ENCODE measurements at places on chromosomes 5 and 9.

DNA sequence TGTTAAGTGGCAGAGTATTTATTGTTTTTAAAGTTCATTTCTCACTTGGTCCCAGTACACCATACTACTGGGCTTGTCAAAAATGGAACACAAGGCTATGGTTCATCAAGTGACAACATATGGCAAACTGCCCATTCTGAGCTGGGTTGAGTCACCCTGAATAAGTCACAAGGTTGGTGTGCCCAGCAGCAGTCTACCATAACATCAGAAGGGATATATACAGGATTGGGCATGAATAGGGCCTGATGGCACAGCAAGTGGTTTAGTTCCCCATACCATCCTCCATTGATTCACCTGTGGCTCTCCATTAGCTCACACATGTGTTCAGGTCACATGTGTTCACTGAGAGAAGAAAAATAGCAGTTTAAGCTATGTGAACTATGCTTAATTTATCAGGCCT lies 249.8 kb upstream of the PRDM9 start:
- DNase-seq = no peak

GRCh38 chr5:71666321-71666720 lies 52.8 kb upstream of the CARTPT start:
- DNase-seq = no peak

DNA sequence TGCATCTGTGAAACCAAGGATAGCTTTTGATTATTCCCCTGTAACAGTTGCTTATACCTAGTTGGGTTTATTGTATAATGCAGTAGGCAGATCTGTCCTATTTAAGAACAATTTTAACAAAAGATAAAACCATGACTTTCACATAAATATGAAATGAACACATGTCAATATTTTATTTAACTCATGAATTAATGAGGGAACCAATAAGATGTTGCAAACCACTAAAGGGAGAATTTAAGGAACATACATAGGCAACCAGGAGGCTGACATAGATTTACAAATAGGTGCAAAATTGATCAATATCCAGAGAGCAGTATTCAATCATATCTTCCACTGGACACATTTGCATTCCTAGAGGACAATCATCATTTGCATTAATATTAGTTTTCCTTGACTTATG lies 280.0 kb upstream of the BRINP1 start:
- no peak for DNase-seq

- DNase-seq = no peak
Observed at GRCh38 chr9:69188975-69189374, 14.9 kb downstream of the TJP2 start.

GRCh38 chr5:125452991-125453390 lies 706.6 kb upstream of the ZNF608 start:
- DNase-seq = no peak

GRCh38 chr5:122844136-122844909 lies 1.1 kb upstream of the SNX24 start:
- no peak for DNase-seq

DNA sequence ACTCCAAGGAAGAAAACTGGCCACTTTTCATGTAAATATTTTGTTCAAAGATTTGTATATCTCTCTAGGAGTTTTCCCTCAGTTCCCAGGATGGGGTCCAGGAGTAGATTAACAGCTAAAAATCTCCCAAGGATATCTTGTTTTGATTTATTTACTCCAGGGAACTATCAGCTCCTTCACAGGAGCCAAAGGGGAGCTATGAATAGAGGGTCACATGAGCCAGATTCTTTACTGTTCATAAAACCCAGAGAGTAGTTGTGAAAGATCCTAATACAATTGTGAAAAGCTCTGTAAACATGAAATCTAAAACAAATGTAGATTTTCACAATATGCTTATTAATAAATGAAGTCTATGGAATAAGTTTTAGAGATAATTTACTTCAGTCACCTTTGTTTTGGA lies 16.9 kb downstream of the DIMT1 start:
- no peak for DNase-seq

DNA sequence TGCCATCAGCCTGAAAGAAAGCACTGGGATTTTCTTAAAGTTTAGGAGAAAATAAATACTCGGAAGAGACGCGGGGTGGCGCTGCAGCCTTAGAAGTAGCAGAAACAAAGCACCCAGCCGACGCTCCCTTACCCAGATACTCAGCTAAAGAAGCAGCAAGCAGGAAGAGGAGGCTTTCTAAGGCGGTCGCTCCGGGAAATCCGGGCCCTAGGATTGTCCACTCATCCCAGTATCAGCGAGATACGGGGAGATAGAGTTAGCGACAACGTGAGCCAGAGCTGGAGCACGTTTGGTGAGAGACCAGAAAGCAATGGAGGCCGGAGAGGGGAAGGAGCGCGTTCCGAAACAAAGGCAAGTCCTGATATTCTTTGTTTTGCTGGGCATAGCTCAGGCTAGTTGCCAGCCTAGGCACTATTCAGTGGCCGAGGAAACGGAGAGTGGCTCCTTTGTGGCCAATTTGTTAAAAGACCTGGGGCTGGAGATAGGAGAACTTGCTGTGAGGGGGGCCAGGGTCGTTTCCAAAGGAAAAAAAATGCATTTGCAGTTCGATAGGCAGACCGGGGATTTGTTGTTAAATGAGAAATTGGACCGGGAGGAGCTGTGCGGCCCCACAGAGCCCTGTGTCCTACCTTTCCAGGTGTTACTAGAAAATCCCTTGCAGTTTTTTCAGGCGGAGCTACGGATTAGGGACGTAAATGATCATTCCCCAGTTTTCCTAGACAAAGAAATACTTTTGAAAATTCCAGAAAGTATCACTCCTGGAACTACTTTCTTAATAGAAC lies at the start of gene PCDHB2:
TSS of gene PCDHB2 (plus strand) at position 135 of the 782 bp plus-strand sequence. CDS start at position 311, 176 bp downstream.
- DNase-seq = no peak

GRCh38 chr5:10753178-10753577 lies 7.9 kb downstream of the DAP start:
- no peak for DNase-seq

GRCh38 chr5:74341221-74341620 lies 299.3 kb downstream of the ENC1 start:
- DNase-seq = no peak

DNA sequence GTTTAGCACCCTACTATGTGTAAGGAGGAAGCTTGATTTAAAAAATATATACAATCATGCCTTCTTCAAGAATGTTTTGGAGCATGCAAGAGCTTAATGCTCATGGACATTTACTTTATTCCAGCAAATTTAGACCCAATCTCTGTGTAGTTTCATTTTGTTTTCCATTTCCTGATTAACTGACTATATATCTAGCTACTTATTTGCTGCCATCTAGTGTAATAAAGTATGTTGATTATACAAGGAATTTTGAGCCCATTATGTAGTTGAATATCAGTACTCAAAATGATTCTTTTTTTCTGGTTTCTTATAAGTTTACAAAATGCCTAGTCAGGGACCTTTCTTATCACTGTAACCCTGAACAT lies 100.0 kb upstream of the CCDC152 start:
- DNase-seq = no peak

DNA sequence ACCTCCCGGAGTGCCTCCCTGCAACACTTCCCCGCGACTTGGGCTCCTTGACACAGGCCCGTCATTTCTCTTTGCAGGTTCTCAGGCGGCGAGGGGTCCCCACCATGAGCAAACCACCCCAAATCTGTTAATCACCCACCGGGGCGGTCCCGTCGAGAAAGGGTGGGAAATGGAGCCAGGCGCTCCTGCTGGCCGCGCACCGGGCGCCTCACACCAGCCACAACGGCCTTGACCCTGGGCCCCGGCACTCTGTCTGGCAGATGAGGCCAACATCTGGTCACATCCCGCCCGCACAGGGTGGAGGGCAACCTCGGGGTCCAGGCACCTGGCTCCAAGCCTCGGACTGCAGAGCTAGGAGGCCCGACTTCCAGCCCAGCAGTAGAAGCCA lies 776 bp upstream of the TERT start:
- no peak for DNase-seq

DNA sequence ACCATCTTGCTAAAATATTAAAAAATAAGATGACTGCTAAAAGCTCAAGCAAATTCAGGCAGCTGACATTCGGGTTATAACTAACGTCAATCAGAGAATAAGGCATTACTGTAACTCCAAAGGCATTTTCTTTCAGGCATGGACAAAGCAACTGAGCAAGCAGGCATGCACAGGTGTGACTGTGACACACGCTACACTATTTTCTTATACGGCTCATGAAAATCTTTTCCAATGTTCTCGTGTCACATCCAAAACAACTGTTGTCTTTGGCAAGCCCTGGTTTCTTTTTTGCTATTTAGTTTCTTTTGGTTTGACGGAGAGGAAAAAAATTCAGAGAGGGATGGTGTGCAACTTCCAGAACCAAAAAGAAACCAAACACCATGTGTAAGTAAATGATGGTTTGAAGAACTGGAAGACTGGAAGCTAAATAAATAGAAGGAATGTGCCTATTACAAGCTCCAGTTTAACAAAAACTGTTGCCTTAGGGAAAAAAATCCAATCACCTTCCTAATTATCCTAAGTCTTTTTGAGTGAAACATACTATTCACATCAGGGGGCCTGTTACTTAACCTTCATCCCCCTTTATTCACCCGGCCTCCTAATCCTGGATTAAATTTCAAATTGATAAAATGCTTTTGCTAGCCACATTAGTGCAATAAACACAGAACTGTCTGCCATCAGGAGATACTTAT lies 277.6 kb downstream of the PSAT1 start:
- DNase-seq = no peak

DNA sequence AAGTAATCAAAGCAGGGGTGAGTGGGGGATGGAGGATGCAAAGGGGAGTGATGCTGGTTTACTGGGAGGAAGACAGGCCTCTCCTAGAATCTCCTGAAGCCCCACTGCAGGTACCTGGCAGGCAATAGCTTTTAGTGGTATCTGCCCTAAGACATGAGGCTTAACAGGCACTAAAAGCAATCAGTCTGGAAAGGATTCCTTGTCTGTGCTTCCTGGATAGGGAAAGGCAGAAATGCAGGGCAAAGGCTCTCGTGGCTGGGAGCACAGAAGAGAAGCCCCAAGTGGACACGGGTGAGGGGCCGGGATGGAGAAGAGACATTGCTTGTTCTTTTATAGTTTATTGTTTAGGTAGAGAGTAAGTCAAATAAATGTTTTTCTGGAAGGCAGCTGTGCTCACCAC lies 40.1 kb downstream of the CCNJL start:
- no peak for DNase-seq

- DNase-seq = peak; percentile 32
Observed at GRCh38 chr5:87268126-87268969, 665 bp downstream of the RASA1 start.

- no peak for DNase-seq
Observed at GRCh38 chr5:61578858-61579503, 246.9 kb downstream of the ZSWIM6 start.

- DNase-seq = no peak
Observed at GRCh38 chr9:16245756-16246440, 624.6 kb downstream of the BNC2 start.

DNA sequence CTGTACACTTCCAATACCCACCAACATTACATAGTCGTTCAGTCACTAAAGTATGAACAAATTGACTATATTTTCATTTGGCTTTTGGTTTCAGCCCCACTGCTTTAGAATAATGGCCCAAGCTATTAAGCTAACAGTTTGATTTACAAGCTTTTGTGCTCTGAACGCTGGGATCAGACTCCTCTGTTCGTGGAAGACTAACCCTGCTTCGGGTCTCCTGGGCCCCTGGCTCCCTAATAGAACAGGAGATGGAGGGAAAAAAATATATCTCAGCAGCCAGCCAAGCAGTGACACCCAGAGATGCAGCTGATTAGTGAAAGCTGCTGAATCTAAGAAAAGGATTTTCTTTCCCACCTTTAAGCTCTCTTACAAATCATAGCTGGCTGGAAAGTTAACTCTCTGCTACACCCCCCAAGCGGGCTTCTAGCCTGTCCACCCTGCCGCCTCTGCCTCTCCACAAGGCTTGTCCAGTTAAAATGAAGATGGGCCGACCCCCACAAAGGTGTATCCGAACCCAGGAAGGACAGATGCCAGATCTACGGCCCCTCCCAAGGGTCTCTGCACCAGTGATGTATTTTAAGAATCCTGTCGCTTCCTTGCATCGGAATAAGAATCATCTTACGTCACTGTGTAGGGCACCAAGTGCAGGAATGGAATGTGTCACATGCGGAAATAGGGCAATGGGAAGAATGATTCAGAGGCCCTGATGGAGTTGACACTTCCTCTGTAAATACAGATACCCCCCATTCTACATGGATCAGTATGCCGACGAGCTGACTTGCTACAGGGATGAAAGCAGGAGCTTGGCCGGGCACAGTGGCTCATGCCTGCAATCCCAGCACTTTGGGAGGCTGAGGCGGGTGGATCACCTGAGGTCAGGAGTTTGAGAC lies 33.4 kb upstream of the BARHL1 start:
- DNase-seq = no peak

DNA sequence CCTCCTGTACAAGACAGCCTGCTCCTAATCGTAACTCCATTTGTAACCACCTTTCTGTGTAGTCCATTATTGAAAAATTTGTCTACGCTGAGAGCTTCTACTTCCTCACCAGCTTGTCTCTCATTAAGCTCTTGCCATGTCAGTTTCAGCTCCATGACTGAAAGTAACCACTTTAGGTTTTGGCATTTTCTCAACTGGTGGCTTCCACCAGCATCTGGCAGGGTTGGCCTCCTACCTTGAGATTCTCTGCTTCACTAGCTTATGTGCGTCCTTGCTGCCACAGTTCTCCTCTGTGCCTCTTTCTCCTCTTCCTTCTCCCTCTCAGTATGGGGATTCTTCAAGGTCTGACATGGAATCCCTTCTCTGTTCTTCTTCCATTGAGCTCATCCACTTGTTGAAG lies 31.8 kb downstream of the F2RL2 start:
- DNase-seq = no peak

GRCh38 chr5:82375488-82376244 lies 97.5 kb upstream of the RPS23 start:
- no peak for DNase-seq

DNA sequence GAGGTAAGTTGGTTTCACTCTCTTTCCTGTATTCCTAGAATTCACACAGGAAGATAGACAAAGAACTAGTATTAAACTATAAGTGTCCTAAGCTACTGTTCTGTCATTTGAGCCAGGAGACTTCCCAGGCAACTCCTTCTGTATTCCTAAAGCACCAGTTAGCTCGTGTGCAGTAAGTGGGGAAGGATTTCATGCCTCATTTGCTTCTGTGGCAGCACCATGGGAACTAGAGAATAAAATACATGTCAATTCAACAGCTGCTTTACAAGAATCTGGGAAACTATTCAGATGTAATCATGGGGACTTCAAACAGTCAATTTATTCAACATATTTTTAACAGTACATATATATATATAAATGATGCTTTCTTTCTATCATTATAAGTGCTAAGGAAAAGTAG lies 762.3 kb downstream of the PRELID2 start:
- DNase-seq = no peak

DNA sequence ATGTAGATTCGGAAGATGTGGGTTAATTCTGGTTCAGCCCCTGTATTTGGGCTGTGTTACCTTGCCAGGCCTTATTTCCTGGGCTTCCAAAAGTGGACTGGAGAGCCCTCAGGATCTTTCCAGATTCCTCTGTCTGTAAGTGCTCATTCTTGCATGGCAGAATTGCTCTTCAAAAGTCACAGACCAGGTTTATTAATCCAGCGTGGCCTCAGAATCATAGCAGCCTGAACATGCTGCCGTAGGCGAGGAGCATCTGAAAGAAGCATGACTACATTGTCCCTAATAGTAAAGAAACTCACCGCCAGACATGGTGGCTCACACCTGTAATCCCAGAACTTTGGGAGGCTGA lies 307.8 kb downstream of the GADD45G start:
- no peak for DNase-seq

All from breast epithelium (tissue), 4 donors.